Lung (tissue), 17 donors: ENCODE measurements at places on chromosomes 6 and 20.

DNA sequence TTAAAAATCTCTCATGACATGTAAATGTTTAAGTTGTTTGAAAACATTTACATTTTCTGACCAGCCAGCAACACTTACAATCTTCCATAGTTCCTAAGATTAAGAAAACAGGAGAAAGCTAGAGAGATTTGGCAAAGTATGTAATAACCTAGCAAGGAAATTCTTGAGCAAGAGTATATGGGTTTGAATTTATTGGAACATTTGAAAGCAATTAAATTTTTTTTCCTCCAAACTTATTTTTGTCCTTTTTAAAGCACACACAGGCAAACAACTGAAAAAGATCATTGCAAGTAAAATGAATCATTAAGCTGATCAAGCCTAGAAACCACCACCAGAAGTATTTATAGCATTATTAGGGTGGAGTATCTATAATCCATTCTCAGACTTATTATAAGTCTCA lies 20.1 kb upstream of the ZNF217 start:
- peak; percentile 32 for DNase-seq

DNA sequence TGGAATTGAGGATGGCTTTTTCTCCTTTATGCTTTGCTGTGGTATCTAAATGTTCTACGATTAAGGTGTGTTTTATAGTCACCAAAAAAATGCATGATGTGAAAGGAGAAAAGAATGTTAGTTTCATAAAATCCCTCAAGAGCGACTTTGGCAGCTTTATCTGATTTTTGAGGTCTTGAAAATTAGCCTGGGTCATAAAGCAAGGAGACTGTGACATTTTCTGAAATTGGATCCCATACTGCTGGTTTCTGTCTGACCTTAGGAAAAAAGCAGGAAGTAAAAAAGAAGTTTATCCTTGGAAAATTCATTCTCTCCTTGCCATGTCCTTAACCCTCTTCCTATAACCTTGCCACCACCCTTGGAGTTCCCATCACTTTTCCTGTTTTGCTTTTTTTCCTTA lies 525.3 kb downstream of the CD83 start:
- no peak for DNase-seq

GRCh38 chr20:49668181-49668877 lies 45.3 kb downstream of the B4GALT5 start:
- DNase-seq, result peak; percentile 24

DNA sequence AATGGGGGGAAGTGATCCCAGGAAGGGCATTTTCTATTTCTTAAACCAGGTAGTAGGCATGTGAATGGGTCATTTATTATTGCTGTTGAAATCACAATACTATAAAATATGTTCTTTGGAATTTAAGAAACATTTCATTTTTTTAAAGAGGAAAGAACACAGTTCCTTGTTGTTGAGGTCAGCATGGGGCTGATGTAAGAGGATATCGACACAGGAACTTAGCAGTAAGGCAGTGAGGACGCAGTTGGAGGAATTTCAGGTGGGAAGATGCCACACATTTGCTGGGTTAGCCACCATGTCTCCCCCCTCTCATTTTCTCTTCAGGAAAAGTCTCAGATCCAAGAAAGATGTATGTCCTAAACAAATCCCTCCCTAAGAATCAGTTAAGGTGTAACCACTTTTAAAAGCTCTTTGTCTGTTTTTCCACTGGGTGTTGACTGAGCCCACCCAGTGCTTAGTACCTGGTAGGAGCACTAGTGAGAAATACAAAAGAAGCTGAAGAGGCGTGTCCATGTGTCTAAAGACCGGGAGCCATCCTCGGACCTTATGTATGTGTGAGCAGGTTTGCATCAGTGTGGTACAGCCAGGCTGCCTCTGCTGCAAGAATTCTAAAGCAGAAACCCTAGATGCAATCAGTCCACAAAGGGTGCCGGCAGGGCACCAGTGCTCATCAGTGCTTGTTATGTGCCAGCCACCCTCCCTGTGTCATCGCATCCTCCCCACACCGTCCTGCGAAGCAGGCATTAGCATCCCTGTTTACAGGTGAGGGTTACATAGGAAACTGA lies 98.9 kb downstream of the TCP11 start:
- no peak for DNase-seq
